Substantia nigra (tissue), 51 donors: ENCODE measurements at places on chromosomes 2 and 18.

- DNase-seq = no peak
These were observed 35.6 kb downstream of the RMC1 start for GRCh38 chr18:23538870-23539269.

DNA sequence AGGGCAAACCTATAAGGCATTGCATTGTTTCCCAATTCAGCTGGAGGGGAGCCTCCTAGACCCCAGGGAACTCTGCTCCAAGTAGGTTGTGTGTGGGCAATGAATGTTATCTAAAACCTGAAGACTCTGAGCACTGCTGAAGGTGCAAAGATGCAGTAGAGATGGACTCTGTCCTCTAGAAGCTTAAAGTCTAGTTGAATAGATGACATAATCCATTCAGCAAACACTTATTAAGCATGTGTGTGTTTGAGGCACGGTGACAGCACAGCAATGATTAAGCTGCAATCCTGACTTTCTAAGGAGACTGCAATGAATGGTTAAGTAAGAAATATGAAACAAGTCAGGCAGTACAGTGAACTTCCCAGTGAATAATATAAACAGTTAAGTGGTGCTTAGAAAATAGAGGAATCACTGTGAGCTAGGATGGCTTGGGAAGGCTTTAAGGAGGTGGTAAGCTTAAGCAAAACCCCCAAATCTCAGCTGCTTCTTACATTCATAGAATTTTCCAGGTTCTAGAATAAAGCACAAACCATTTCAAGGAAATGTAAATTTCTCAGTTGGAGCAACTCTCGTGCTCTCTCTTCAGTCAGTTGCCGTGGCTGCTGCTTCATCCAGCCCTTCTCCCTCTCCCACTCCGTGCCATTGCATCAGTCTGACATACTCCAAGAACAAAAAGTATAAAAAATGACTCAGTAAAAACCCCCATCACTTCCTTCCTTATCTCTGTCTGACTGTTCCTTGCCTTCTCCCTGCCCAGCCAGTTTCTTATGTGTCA, 19.1 kb downstream of the MXD1 start:
- no peak for DNase-seq

GRCh38 chr2:42351864-42352263, 9.2 kb downstream of the COX7A2L start:
- DNase-seq = no peak

DNA sequence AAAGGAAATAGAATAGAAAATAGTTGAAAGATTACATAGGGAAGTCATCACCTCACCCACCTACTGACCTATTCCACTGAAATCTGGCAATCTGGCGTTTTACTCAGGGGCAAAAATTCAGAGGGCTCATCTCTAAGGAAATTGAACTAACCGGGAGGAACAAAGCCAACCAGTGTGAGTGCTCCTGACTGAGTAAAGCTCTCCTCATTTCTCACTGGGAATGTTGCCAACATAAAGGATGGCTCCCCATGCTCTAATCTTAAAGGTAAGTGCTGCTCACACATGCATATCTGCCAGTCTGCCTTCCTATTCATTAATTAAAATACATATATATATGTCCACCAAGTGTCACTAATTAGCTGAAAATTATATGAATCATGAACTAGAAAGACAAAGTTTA, 13.5 kb upstream of the DOK6 start:
- no peak for DNase-seq

DNA sequence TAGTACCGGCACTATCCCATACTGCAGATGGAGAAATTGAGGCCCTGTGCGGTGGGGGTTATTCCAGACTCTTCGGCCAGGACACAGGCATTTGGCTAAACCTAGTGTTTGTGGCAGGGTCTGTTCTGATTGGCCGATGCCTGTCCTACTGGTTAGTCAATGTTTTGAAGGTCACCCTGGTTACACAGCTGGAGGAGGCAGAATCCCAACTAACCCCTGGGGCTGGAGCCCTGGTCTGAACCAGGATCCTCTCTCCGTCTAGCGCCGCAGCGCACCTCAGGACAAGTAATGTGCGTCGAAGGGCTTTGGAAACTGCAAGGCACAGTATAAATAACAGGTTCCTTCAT, 19.4 kb downstream of the TEX44 start:
- DNase-seq = no peak

GRCh38 chr18:33282142-33282541, 158.4 kb downstream of the CCDC178 start:
- DNase-seq = no peak

DNA sequence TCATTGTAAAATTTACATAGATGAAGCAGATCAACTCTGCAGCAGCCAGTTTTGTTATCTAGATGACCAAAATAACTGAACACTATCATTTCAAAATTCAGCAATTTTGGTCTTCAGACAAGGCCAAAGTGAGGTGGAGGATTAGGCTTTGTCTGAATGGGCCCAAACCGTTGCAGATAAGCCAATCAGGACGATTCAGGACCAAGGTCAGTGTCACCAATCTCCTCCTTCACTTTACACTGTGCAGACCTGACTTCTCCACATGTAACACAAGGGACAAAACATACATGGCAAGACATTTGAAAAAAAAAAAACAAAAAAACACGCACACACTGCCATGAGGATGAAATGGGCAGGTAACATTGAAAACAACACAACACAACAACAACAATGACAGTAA, 211.2 kb downstream of the NAPG start:
- no peak for DNase-seq

DNA sequence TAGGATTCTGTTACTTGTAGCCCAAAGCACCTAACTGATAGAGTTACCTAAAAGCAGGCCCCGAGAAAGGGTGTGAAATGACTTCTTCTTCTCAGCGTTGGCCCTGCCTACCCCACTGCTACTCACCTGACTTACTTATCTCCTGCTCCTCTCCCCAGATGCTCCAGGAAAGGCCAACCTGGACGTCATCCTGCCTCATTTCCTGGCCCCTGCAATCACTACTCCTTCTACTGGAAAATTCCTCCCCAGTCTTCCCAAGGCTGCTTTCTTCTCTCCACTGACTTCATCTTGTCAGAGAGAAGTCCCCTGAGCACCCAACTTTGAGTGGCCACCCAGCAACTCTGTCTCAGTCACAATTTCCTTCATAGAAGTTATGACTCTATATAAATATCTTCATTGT, 63.4 kb upstream of the KLF7 start:
- DNase-seq = no peak

- DNase-seq = no peak
These were observed 440.7 kb downstream of the RND3 start for GRCh38 chr2:150046810-150047209.

- no peak for DNase-seq
These were observed 728.7 kb downstream of the CCDC85A start for GRCh38 chr2:56912490-56912889.

GRCh38 chr2:196959734-196960338, 33.3 kb upstream of the PGAP1 start:
- no peak for DNase-seq

- no peak for DNase-seq
These were observed 464 bp downstream of the COL4A4 start for GRCh38 chr2:227163485-227163997.

- no peak for DNase-seq
These were observed 94.8 kb upstream of the SERTAD2 start for GRCh38 chr2:64748561-64748960.

GRCh38 chr2:69594341-69594740, 49.2 kb downstream of the AAK1 start:
- no peak for DNase-seq

- no peak for DNase-seq
These were observed 118.4 kb downstream of the MAP4K4 start for GRCh38 chr2:101815739-101816391.

GRCh38 chr2:212730994-212731393, 192.4 kb upstream of the ERBB4 start:
- no peak for DNase-seq

DNA sequence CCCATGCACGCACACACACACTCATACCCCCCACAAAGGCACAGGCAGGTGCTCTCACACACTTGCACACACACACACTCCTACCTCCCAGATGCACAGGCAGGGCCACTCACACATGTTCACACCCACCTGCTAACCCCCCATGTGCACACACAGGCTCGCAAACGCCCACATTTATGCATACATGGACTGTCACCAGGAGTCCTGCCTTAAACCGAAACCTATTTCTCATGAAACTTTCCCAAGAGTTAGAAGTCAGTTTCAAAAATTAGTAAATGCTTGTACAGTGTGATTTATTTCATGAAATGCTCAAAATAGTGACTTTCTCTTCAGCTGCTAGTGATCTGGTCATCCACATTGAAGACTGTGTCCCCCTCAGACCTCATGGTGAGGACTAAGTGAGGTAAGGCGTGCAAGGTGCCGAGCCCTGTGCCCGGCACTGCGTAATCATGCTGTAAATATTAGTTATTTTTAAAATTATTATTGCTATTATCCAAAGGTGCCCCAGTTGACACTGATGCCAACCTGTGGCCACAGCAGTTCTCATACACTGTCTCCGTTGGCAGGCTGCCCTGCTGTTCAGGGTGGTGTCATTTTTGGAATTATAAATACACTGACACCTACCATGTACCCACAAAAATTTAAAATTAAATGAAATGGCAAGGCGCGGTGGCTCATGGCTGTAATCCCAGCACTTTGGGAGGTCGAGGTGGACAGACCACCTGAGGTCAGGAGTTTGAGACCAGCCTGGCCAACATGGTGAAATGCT, 12.4 kb downstream of the CNNM4 start:
- no peak for DNase-seq

GRCh38 chr18:2513616-2514015, 57.7 kb downstream of the METTL4 start:
- no peak for DNase-seq

- DNase-seq = no peak
These were observed 36.2 kb upstream of the DNMT3A start for GRCh38 chr2:25377822-25378421.

DNA sequence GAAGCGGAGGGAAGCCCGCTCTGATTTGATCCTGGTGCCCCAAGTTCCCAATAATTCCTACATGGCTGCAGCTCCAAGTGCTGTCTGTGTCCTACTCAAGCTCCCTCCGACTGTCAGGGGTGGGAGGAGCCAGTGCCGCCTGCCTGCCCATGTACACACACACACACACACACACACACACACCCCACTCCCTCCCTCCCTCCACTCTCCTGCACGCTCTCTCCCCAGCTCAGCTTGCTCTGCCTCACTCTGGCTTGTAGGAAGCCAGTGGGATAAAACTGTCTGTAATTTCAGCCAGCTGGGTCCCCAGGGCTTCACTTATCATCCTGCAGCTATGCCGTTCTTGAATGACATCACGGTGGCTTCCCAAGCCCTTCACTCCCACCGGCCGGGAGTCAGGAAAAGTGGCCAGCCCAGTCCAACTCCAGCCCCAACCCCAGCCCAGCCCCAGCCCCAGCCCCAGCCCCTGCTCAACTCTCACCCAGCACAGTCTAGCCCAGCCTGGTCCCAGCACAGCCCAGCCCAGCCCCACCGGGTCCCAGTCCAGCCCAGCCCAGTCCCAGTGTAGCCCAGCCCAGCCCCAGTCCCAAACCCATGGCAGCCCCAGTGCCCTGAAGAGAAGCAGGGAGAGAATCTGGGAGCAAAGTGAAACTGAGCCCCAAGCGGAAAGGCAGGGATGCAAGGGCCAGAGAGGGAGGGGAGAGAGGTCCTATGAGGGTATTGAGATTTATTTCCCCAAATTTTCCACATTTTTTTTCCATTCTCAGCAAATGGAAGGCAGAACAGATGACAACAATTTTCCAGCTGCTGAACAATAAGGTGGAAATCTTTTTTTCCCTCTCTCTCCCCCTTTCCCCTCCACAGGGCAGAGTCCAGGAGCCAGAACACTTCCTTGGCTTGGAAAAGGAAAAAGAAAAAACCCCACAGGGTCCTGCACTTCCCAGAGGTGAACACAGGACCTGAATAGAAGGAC, 144.0 kb downstream of the TNS1 start:
- no peak for DNase-seq

DNA sequence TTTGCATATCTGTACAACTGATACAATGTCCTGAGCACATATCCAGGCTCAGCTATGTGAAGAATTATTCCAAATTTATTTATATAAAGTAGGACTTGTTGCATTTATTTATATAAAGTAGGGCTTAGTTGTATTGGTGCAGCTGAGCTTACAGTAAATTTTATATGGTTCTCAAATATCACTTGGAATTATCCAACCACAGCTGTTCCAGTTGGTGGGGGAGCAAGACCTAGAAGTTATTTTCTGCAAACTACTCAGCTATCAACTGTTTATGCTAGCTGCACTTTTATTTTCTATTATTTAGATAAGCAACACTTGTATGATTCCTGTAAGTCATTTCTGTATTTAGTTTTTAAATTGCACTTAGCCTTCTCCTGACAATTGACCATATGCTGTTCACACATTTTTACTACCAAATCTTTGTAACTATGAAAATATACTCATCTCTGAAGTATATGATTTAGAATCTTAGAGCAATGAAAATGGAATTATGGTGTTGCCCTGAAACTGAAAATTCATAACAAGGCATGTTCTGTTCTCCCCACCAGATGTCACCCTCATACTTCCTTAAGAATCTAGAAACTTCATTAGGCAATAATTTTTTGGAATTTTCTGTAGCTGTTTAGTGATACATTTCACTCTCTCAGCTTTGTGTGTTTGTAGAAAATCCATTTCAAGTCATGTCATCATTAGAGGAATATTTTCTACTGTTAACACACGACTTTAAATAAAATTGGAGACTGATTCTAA, 157.0 kb upstream of the CBLN2 start:
- no peak for DNase-seq

DNA sequence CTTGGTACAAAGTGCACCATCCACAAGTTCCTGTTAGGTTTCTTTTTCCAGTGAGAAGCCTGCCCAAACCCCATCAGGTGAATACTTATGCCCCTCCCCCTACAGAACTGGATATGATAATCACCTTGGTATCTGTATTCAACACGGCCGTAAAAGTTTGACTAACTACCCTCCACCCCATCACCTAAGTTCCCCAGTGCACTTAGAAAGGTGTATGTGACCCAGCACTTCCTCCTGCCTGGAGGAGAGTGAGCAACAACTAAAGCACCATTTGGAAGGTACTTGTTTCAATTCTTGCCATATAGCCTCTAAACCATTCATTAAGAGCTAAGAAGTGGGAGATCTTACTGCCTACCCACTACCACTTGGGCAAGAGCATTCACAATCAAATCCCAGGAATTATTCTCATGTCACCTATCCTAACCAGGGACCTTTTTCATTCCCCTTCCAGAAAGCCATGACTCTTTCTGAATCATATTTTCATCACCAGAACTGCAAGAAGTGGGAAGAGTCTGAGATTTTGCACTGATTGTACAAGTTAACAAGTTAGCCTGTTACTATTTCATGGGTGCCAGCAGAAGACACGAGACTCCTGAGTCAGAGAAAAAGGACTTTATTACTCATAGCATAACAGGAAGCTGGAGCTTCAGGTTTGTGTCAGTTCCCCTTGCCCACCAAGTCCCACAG, 53.5 kb upstream of the NDUFV2 start:
- no peak for DNase-seq

GRCh38 chr18:46659484-46659883, 2.5 kb upstream of the LOXHD1 start:
- DNase-seq = no peak

DNA sequence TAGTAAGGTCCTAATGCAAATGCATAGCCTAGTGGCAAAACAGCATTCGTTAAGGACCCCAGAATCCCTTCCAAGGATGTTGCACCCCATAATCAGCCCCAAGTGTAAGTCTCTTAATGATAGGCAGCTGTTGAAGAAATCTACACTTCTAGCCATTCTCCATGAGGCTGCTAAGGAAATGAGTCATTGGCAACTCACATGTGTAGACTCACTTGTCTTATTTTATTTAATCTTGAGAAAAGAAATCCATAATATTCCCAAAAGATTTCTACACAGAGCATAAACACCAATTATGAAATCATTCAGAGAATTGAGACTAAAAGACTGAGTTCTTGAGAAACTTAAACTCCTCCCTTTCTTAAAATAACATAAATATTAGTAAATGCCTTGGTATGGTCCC, 52.4 kb downstream of the AKAIN1 start:
- DNase-seq = no peak
